ENCODE measurements at places on chromosomes 5 and 9. TPM values are rescaled to one million over a fixed set of nuclear protein-coding genes. Genes with fewer than 3 reads are reported as not detected.

DNA sequence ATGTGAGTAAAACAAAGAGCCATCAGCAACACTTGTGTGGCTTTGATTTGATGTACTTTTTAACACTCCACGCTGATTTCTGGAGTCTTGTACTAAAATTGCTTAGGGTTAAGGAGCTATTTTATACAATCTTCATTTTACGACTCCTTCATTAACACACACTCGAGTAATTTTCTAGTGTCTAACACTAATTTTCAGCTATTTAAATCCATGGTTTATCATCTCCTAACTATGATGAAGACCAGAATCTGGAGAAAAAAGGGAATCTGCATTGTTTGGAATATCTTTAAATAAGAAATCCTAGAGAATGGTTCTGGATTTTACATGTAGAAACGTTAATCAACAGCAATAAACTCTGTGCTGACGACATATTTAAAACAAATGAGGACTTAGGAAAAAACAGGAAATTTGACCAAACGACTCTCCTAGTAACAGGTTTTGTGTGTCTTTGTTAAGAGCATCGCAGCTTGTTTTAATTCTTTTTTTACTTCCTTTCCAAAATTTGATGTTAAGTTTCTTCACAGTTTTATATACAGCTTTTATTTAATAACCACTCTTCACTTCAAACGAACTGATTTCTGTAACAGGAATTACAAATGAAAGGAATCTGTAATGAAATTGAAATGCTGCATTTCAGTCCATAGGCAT is 138.5 kb downstream of the AOPEP start:
- no peak overlapping the region for H3K4me3 ChIP-seq
- H3K4me1 ChIP-seq, result peaks cover 47% of the 10 kb centered on the region
- H3K36me3 ChIP-seq, result peaks cover 2% of the 10 kb centered on the region
- H3K27ac ChIP-seq, result no peak overlapping the region
- H3K27me3 ChIP-seq, result no peaks in the 10 kb centered on the region

MYO10 gene
- 0.21 TPM for total RNA-seq

DNA sequence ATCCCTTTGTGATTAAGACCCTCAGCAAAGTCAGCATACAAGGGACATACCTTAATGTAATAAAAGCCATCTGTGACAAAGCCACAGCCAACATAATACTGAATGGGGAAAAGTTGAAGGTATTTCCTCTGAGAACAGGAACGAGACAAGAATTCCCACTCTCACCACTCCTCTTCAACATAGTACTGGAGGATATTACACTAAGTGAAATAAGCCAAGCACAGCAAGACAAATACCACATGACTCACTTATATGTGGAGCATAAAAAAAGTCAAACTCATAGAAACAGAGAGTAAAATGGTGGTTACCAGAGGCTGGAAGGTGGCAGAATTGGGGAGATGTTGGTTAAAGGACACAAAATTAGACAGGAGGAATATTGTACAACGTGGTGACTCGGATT is 118.1 kb upstream of the NFIL3 start:
- no peak overlapping the region for H3K27ac ChIP-seq
- H3K4me1 ChIP-seq, result peaks cover 11% of the 10 kb centered on the region
- H3K4me3 ChIP-seq, result no peak overlapping the region
- no peak for DNase-seq
- no peaks in the 10 kb centered on the region for H3K36me3 ChIP-seq
- no peaks in the 10 kb centered on the region for H3K27me3 ChIP-seq

- H3K4me1 ChIP-seq, result peaks cover 23% of the 10 kb centered on the region
- no peak for DNase-seq
- peaks cover 81% of the 10 kb centered on the region for H3K27me3 ChIP-seq
- no peak overlapping the region for H3K27ac ChIP-seq
- H3K36me3 ChIP-seq, result no peaks in the 10 kb centered on the region
- H3K4me3 ChIP-seq, result no peak overlapping the region
Measured at GRCh38 chr5:138651767-138652117, 76.5 kb upstream of the HSPA9 start.

CKS2 gene
- total RNA-seq, result 232 TPM

PGM5 gene
- total RNA-seq, result not detected

GRCh38 chr5:151684690-151685361 is 1.9 kb downstream of the SPARC start:
- peaks cover 32% of the 10 kb centered on the region for H3K27me3 ChIP-seq
- DNase-seq, result no peak
- H3K4me3 ChIP-seq, result no peak overlapping the region
- no peaks in the 10 kb centered on the region for H3K36me3 ChIP-seq
- peaks cover 10% of the 10 kb centered on the region for H3K4me1 ChIP-seq
- no peak overlapping the region for H3K27ac ChIP-seq

All from activated CD4-positive, alpha-beta memory T cell treated with anti-CD3 and anti-CD28 coated beads for 36 hours (primary cell).